T-helper 17 cell (primary cell): ENCODE measurements at places on chromosomes 11 and 22. TPM values are rescaled to one million over a fixed set of nuclear protein-coding genes. Genes with fewer than 3 reads are reported as not detected.

GRCh38 chr11:1339066-1339675 lies 29.7 kb upstream of the TOLLIP start:
- no peak for DNase-seq

GRCh38 chr11:8345179-8345578 lies 81.5 kb upstream of the LMO1 start:
- DNase-seq = no peak

DNA sequence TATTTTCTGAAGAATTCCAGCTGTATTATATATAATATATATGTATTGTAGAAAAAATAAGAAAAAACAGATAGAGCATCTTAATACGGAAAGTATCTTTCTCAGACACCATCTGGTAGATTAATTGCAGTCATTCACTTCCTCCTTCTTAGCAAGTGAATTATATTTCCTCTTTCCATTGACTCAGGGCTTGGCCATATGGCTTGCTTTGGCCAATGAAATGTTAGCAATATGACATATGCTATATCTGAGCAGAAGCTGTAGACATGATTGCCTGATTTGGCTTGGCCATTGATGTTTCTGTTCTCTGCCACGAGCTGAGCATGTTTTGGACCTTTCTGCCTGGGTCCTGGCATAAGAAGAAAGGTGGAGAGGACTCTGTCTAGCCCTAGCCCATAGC lies 34.4 kb upstream of the ZBED5 start:
- DNase-seq = no peak

- no peak for DNase-seq
These were observed 65.4 kb downstream of the LINC01488 start for GRCh38 chr11:69546735-69547370.

The ACTN3 gene
- total RNA-seq = 0.30 TPM

The TRPC6 gene
- total RNA-seq = not detected

The OVCH2 gene
- total RNA-seq = not detected

DNA sequence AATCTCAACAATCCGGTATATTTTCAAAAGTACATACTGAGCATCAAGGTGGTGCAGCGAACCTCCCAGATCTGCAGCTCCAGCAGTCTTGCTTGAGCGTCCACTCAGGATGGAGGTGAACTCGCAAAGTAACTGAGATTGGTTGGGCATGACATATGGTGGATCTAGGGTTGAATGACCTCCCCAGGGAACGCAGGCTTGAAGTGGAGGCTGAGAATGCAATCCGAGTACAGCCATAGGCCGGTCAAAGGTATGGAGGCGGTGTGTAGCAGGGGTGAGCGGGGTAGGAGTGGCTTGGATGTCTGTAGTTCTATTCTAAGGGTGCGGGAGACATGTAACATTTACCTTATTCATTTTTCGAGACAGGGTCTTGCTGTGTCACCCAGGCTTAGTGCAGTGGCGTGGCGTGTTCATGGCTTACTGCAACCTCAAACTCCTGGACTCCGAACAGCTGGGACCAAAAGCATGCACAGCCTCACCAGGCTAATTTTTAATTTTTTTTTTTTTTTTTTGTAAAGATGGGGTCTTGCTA lies 631 bp upstream of the C22orf39 start:
- no peak for DNase-seq

DNA sequence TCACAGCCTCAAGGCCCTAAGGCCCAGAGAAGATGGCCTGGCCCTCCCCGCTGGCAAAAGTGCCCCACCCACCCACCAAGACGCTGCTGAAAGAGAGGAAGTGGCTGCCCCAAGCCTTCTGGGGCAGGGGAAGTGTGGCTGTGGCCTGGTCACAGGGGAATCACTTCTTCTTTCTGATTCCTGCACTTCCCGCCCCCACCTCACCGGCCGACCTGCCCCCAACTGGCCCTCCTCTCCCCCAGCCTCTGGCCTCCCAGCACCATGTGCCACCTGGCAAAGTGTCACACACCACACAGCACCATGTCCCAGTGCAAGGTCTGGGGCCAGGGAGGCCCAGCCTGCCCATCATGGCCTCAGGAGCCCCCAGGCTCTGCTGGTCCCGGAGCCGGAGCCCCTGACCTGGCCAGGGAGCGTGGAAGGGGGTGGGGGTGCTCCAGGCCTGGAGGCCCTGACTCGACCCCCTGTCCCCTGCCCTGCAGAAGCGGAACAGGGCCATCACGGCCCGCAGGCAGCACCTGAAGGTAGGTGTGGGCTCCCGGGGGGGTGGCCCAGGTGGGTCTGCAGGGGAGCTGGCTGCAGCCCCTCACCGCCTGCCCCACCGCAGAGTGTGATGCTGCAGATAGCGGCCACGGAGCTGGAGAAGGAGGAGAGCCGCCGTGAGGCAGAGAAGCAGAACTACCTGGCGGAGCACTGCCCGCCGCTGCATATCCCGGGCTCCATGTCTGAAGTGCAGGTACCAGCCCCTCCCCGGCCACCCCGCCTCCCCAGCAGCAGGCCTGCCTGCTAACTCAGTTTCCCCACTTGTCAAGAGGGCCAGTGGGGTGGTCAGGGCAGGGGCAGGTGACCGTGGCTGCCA lies 1.4 kb downstream of the TNNI2 start:
- DNase-seq = no peak

The TYMP gene
- 22.3 TPM for total RNA-seq

The POLD3 gene
- 11.1 TPM for total RNA-seq

The OR4D5 gene
- total RNA-seq = not detected

DNA sequence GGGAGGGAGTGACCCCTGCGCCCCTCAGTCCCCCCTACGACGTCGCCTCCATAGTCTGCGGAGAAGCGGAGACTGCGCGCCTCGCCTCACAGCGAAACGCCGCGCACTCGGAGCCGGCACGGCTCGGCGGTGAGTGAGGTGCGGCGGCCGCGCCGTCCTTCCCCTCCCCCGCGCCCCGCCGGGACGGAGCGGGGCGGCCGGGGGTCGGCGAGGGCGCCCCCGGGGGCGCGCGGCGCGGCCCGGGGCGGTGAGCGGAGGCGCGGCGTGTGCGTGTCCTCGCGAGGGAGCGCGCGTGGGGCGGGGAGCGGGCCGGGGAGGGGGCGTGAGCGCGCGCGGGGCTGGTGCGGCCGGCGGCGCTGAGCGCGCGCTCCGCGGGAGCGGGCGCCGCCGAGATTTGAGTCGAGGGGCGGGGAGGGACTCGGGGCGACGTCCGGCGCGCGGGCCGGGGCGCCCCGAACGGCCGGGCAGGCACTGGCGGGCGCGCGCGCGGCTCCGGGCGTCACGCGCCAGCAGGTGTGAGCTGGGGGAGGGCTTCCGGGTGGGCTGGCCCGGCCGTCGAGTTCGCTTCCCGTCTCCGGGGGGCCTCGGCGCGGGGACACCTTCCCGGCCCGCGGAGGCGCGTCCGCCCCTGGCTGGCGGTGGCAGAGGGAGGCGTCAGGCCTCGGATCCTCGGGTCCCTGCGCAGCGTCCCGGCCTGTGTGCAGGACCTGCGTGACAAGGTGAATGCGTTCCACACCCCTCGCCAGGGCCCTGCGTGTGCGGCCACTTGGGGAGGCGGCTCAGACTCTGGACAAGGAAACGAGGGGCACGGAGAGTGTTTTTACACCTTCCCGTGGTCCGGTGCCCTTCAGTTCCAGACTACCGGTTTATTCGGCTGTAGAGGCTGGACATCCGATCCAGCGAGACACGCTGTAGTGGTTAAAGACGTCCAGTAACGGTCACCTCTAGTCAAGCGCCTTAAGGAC lies 50.4 kb downstream of the FAM83F start:
- DNase-seq = peak; percentile 72

GRCh38 chr11:13292970-13293369 lies 15.4 kb downstream of the BMAL1 start:
- no peak for DNase-seq

DNA sequence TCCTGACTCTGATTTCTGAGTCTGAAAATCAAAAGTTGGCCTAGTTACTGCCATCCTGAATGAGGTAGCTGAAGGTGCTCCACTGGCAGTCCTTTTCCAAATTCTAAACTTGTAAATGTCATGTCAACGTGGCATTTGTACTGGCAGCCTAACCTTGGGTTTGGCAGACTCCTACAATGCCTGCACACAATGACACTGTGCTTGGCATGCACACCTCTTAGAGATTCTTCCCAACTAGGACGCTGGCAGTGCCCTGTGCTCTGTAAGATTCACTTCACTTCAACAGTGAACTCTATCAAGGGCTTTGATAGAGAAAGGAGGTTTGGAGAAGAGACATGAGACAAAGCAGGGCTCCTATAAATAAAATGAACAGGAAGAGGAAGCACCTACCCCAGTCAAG lies 21.9 kb upstream of the PPP2R1B start:
- DNase-seq = no peak

- no peak for DNase-seq
These were observed 90.9 kb downstream of the PDHX start for GRCh38 chr11:35007277-35007676.
